ENCODE measurements at places on chromosomes 7 and 10.
A peak's percentile ranks its signal among the peaks of the same experiment; 100 is the strongest.

DNA sequence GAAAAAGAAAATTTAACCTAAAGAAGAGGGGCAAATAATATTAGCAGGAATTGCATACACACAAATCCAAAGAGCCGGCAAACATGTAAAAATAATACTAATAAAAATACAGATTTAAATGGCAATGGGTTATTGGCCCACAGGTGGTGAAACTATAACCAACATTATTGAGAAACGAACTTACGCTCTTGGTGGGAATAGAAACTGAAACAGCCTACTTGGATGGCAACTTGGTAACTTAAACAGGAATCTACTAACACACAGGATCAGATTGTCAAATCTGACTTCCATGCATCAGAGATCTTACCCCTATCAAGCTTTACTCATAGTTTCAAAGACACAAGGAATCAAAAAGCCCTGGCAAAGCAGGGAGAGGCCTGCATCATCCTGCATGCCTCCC lies 66.5 kb downstream of the ANLN start:
- DNase-seq = no peak

GRCh38 chr7:7212612-7213011 lies 30.3 kb downstream of the C1GALT1 start:
- no peak for DNase-seq

GRCh38 chr10:19169684-19170083 lies 121.1 kb downstream of the MALRD1 start:
- DNase-seq = no peak

DNA sequence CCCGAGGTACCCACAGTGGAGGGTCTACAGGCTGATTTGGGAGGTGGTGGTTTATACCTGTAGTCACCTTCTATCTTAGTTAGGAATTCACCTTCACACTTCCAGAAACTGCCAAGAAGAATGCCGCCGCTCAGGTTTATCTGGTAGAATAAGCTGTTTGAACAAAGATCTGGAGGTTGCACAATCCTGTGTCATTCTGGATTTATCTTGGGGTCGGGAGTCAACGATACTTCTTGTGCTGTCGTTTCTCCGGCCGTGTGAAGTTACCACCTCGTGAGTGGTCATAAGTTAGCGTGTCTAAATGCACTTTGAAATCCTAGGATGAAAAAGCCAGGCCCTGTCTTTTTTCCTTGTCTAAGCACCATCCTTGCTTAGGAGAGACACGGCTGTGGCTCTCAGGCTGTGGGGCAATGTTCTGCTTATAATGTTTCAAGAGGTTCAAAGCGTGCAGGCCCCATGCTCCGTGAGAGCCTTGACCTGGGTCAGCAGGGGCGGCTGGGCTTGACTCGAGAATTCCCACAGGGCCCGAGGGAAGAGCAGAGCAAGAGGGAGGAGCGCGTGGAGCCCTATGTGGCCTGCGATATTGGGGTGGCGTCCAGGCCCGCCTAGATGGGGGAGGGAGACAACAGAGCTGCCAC lies 35.5 kb downstream of the GRIFIN start:
- no peak for DNase-seq

- no peak for DNase-seq
Measured at GRCh38 chr7:14687777-14688176, 214.8 kb downstream of the DGKB start.

GRCh38 chr10:106992055-106992454 lies 172.5 kb downstream of the SORCS1 start:
- DNase-seq = no peak

DNA sequence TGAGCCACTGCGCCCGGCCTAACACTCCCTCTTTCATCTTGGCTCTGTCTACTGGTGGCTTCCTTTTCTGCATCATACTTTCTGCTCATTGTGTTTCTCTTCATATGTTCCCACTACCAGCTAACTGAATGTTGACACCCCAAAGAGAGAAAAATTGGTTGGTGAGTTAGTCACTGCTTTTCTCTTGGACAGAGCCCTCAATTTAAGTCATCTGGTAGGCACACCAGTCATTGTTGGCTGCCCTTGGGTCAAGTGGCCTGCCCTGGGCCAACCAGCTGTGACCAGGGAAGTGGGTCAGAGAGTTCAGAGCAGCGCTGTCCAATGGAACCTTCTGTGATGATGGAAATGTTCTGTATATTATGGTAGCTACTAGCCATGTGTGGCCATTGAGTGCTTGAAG lies 52.0 kb downstream of the GRK5 start:
- DNase-seq = no peak

DNA sequence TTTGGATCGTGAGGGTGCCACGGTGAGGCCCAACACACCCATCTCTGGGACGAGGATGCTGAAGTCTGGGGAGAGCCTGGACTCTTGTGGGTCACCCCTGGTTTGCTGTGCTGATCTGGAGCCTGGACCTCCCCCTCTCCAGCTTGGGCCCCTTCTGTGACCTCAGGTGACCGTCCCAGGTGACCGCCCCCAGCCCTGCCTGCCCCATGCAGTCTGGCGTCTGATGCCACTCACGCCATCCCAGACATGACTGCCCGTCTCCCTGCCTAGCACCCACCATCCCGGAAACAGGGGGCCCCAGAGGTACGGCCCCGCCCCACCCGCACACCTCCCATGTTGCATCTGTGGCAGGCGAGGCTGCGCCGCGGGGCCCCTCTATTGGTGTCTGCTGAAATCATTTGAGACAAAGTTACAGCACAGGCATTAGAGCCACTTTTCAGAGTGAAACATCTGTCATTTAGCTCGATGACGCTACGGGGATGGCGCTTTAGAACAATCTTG lies 21.1 kb downstream of the UNCX start:
- DNase-seq = no peak

- DNase-seq = no peak
Measured at GRCh38 chr10:70054902-70055301, 2.3 kb downstream of the MACROH2A2 start.

GRCh38 chr7:121624958-121625357 lies 228.8 kb upstream of the FAM3C start:
- DNase-seq = no peak

GRCh38 chr7:79317728-79318127 lies 135.7 kb downstream of the MAGI2 start:
- peak; percentile 66 for DNase-seq

- peak; percentile 74 for DNase-seq
Measured at GRCh38 chr7:68269405-68269804, 1272.8 kb downstream of the TYW1 start.

- DNase-seq = no peak
Measured at GRCh38 chr7:41451826-41452225, 251.1 kb downstream of the INHBA start.

DNA sequence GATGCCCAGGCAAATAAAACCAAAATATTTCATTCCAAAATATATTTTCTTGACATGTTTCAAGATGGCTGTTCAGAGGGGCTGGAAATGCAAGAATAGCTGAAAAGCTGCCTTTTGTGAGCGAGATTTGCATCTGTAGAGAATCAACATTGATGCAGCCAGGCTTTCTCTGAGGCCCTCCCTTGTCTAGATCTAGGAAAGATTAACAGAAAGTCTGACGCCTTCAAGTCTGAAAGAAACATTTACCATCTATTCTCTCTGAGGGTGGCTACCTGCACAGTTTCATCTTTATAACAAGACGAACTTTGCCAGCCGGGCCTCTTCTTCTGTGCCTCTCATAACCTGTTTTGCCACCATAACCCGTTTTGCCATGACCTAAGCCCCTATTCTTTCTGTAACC lies 170.2 kb downstream of the AKR1D1 start:
- no peak for DNase-seq

- no peak for DNase-seq
Measured at GRCh38 chr7:151925446-151926335, 30.6 kb upstream of the GALNTL5 start.

- DNase-seq = no peak
Measured at GRCh38 chr7:151039850-151040548, 8.3 kb upstream of the ASIC3 start.

DNA sequence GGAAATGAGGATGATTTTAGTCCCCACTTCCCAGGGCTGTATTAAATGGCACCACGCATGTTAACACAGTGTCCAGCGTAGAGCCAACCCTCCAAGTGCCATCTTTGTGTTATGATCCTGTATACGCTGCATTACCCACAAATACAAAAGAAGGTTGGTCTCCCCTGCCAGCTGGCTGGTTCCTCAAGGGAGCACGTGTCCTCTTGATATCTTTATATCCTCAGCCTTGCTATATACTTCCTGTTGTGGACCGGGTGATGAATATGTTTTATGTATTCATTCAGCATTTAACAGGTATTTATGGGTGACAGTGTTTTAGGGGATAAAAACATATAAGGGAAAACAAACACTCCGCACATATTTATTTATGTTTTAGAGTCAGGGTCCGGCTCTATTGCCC lies 23.2 kb upstream of the PRRT4 start:
- no peak for DNase-seq

DNA sequence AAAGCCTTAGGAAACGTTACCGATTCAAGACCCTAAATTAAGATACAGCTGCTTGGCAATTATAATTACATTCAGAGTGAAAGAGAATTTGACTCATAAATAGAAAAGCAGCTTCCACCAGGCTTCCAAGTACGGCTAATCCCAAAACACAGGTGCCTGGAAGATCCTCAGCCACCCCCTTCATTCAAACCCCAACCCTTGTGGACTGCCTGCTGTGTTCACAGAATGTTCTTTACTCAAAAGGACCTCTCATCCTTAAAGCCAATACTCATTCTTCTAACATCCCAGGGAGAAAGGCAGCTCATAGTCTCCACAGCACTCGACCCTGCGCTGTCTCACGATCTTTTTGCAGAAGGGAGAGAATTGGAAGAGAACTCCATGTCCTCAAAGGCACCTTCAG lies 32.9 kb downstream of the RNF32 start:
- DNase-seq = no peak

- DNase-seq = no peak
Measured at GRCh38 chr7:48899932-48900331, 24.4 kb upstream of the CDC14C start.

GRCh38 chr7:140595468-140596092 lies 45.0 kb downstream of the DENND2A start:
- DNase-seq = no peak

DNA sequence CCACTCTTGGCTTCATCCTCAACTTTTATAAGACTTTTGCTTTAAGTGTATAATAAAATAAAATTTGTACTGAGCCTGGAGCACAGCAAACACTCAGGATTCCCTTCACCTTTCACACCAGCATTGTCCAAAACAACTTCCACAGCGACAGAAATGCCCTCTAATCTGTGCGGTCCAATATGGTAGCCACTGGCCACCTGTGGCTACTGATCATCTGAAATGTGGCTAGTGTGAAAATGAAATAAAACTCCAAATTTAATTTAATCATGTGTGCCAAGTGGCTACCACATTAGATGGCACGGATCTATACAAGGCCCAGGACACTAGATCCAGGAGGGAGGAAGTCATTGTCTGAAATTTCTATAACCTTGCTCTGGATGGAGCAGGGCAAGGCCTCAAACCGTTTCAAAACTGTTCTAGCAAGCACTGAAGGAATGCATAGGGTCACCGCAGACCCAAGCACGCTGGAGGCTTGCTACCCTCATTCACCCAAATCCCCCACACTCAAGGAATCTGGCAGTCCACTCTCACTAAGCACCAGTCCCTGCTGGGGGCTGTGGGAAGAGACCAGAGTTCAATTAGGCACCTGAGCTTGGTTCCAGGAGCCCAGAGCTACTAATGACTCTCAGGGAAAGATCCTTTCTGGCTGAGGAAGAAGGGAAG lies 6.3 kb upstream of the MYO1G start:
- DNase-seq = no peak

DNA sequence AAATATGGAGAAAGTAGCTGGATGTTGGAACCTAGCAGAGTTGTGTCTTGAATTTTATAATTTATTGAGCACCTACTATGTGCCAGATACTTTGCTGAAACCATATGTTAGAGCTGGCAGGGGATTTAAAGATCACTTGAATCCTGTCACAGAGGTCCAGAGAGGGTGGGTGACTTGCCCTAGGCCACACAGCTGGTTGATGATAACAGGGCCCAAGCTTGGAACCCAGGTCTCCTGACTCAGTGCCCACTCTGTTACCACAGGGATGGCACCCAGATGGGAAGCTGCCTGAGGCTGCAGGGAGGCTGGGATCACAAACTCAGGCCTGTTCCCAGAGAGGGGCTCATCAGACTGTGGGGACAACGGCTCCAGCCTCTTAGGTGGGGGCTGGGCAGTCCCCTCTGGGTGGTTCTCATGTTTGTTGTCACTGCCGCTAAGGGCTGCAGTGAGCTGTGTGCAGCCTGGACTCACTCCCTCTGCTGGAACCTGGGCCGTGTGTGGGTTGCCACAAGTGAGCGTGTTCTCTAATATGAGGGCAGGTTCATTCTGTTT lies 18.6 kb downstream of the GOLGA7B start:
- DNase-seq = no peak

DNA sequence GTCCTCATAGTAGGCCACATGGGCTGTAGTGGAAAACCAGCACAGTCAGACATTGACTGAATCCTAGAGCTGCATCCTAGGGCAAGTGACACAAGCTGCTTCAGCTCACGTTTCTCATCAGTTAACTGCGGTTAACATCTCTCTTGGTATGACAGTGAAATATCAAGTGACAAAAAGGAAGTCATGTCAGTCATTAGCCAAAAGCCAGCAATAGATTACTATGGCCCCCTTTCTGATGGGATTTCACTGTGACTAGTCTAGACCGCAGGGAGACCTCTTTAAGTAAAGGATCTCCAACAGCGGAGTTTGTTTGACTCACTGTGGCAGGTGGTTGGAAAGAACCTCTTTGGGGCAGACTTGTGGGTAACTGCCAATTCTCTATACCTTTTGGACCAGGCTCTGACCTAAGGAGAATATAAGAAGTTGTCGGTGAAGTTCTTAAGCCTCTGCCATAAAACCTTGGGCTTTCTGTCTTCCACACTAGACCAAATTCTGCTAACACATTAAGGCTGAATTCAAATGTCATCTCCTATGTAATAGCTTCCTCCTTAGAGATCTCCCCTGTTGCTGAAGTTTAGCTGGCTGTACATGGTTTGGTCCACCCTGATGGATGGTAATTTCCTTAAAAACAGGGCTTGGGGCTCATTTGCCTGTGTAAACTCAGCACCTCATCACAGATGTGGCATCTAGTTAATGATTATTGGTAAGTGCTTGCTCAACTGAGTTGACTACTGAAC lies 115.3 kb downstream of the SGMS1 start:
- no peak for DNase-seq

- no peak for DNase-seq
Measured at GRCh38 chr7:6398943-6399342, 48.8 kb downstream of the DAGLB start.

- DNase-seq = no peak
Measured at GRCh38 chr10:34681933-34682332, 133.2 kb downstream of the PARD3 start.

DNA sequence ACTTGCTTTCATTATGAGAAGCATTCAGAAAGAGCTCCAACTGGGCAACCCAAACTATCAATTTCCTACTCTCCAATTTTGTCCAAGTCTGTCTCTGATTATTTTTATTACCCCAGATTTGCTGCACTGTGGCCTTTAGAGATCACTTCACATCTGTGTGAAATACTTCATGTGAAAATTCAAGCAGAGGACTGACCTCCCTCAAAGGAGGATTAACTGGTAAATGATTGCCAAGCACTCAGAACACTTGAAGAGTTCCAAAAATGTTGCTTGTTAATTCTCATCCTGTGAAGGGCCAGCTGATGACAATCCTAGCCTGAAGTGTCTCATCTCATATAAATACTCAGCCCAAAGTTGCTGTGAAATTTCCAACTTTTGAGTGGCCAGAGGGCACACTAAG lies 182.8 kb upstream of the DGKB start:
- no peak for DNase-seq

Measured in AG04449 (cell line).